ENCODE measurements at places on chromosomes 12 and 14.

DNA sequence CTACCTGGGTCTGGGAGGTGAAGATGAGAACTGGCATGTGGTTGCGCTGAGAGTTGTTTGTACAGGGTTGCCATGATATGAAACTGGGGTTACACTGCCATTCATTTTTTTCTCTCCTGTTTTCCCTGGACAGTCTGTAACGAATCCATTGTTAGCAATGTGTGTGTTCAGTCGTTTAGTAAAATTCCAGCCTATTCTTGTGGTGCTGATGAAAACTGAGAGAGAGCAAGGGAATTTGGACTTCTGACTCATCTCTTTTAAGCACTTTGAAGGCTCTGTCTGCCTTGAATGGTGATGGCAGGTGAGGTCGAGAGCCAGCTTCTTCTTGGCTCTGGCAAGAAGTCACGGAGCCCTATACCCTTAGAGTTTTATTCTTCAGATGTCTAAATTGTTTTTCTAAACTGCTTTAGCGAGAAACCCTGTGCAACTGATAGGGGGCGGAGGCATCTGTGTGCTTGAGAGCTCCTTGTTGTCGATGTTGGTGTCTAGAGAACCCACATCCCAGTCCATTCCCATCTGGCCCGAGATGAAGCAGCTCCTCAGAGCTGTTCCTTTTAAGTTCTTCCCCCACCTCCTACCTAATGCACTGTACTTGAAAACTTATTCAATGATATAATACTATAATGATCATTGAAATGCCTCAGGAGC, 204.4 kb downstream of the TMX1 start:
- no peak for DNase-seq

GRCh38 chr14:89621791-89622638, 205.0 kb upstream of the FOXN3 start:
- no peak for DNase-seq

DNA sequence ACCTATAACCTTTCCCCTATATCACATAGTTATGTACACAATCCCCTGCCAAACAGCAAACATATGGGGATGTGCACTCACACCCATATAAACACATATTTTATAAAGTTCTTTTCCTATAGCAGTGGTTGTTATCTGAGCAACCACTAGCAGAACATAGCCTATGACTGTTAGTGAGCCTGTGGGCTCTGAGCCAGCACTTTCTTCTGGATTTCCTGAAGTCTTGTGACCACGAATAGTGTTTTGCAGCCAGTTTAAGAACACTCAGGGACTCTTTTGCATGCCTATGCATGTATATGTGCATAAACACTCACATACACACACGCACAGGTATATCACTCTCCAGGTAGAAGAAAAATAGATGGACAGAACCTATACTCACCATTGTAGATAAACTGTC, 17.1 kb downstream of the TESPA1 start:
- DNase-seq, result no peak

GRCh38 chr12:101854747-101855146, 22.6 kb upstream of the DRAM1 start:
- DNase-seq, result no peak

DNA sequence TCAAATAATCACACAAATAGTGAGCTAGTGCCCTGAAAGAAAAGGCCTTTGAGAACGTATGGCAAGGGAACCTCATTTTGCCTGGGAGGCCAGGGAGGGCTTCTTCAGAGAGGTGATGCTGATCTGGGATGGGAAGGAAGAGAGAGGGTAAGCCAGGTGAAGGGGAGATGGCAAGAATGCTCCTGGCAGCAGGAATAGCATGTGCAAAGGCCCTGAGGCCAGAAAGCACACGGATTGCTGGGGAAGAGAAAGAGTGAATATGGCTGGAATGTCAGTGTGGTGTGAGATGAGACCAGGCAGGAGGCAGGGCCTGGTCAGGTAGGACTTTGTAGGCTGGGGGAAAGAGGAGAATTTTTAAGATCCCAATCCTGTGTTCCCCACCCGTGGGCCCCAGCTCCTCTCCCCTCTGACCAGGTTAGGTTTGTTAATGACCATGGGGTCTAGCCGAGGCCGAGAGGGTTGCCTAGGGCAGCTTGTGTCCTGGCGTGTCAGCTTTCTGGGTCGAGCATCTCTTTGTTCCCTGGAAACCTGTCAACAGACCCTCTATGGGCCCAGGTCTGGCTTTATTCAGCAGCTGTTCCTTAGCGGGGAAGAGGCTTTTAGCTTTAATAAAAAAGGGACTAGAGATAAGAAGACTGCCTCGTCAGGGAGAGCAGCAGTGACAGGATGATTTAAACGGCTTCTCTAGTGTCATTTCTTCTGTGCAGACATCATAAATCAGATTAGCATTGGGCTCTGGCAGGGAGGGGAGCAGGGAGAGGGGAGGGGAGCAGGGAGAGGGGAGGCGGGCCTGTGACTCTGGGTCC, 123.4 kb downstream of the ADCK1 start:
- DNase-seq, result no peak

DNA sequence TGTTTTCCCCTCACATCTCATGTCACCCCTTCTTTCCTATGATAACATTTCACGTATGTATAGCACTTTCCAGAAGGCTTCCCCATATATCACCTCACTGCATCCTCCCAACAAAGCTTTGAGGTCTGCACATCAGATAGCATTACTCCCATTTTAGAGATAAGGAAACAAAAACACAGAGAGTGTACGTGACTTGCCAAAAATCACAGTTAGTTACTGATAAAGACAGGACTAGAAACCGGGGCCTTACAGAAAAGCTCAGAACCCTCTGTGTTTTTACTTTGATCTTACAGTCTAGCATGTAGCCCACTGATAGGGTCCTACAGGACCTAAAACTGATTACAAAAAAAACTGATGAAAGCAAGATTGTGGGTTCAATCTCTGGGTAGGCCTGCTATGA, 202.9 kb upstream of the CDKN3 start:
- no peak for DNase-seq

DNA sequence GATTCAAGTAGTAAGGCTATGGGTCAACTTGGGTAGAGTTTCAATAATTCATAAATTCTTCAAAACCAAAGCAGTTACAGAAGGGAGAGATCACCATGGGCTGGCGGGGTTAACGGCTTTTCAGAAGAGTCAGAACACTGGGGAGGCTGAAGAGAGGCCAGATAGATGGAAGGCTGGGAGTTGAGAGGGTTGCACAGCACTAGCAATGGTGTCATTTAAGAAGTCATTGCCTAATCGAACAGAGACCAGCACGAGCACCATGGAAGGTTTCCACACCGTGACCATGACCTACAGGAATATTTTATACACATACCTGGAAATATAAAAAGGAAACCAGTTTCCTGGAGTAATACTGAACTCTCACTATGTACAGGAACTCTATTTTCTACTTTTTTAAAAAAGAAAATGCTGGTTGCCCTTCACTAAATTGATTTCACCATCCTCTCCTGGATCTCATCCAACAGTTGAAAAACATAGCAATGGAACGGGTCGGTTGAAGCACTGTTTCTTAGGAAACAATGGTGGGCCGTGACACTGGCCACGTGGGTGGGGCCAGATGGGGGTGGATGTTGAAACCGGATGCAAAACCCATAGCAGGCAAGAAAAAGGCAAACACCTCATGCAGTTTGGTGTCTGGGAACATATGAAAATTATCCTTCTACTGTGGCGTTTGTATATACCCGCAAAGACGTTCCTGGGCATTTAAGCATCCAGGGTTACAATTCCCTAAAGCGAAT, 38.0 kb upstream of the RIN3 start:
- no peak for DNase-seq

GRCh38 chr12:122045262-122045661, 23.6 kb downstream of the BCL7A start:
- DNase-seq, result no peak

DNA sequence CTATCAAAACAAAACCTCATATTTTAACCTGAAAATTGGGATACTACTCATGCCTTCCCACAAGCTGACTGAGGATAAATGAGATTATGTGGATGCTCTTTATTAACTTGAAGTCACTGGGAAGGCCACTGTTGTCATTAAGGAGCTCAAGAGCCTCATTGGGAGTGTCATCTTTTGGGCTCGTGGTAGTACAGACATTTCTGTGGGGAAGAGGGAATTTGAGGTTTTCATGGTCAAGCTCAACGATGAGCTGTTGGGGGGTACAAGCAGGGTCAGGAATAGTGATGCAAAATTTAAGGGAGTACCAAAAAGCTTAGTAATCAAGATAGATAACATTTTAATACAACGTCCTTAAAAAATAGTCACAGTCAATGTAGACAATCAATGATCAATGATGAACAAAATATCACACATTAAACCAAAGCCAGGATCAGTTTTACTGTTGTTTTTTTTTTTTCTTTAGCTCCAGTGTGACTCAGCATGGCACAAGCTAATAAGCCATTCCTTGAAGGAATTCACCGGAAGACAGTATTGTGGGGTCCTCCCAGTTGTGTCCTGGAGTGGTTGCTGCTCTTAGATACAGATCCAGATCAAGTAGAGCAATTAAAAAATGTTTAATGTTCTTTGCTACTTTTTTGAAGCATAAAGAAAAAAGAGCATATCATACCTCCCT, 130.9 kb downstream of the C12orf75 start:
- no peak for DNase-seq

GRCh38 chr12:14213542-14213941, 151.9 kb upstream of the ATF7IP start:
- no peak for DNase-seq

DNA sequence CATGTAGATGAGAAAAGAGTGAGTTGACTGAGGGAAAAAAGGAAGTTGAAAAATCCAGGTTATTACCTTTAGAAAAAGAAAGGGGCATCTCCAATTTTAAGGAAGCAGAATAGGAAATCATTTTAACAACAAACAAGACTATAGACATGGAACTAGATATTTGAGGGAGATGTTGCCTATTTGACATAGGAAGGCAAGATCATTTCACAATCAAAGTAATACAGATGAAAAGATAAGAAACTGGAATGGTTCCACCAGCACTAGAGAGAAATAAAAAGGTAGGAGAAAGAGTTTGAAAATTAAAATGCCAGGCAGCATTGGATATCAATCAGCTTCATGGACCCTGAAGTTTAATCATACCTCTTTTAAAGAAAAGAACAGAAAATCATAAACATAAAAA, 881.0 kb upstream of the MGAT4C start:
- no peak for DNase-seq

DNA sequence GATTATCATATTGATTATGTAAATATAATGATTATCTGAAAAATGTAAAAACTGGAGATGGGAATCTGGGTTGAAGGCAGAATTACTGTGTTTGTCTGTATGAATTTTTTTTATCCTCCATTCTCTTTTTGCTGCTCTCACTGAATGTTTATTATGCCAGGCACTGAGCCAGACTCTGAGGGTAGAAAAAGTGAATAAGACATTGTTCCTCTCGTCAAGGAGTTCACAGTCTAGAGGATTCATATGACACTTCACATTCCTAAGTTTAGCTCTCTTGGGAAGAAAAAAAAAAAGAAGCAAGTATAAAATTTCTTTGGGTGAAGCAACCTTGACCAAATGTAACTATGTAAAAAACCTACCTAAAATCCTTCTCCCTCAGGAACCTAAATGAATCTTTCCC, 120.9 kb upstream of the LMO3 start:
- no peak for DNase-seq

GRCh38 chr14:92404421-92404820, 81.5 kb downstream of the SLC24A4 start:
- no peak for DNase-seq

- no peak for DNase-seq
These were observed 20.6 kb downstream of the PIK3C2G start for GRCh38 chr12:18281941-18282340.

DNA sequence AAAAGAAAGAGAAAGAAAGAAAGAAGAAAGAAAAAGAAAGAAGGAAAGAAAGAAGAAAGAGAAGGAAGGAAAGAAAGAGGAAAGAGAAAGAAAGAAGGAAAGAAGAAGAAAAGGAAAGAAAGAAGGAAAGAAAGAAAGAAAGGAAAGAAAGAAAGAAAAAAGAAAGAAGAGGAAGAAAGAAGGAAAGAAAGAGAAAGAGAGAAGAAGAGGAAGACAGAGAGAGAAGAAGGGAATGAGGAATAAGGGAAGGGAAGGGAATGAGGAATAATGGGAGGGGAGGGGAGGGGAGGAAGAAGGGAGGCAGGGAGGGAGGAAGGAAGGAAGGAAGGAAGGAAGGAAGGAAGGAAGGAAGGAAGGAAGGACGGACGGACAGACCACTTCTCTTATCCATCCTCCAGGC, 246.9 kb downstream of the ADAMTS20 start:
- DNase-seq, result no peak

DNA sequence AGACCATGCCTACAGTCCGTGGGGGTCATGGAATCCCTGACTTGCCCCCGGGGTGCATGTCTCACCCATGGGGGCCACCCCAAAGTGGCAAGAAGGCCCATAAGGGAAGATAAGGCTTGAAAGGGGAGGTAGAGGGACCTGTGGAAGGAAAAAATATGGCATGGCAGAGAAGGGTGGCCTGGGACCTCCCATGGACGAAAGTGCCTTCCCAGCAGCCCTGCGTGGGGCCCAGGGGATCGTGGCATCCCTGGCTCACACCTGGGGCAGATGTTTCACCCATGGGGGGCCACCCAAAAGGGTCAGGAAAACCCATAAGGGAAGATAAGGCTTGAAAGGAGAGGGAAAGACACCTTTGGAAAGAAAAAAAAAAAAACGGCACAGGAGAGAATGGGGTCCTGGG, 264.6 kb downstream of the ALG10 start:
- no peak for DNase-seq

- no peak for DNase-seq
These were observed 2.1 kb downstream of the CKAP4 start for GRCh38 chr12:106245767-106246166.
